Neural crest cell (in vitro differentiated cells): ENCODE measurements at places on chromosomes 3 and 15. TPM values are rescaled to one million over a fixed set of nuclear protein-coding genes. Genes with fewer than 3 reads are reported as not detected.

DNA sequence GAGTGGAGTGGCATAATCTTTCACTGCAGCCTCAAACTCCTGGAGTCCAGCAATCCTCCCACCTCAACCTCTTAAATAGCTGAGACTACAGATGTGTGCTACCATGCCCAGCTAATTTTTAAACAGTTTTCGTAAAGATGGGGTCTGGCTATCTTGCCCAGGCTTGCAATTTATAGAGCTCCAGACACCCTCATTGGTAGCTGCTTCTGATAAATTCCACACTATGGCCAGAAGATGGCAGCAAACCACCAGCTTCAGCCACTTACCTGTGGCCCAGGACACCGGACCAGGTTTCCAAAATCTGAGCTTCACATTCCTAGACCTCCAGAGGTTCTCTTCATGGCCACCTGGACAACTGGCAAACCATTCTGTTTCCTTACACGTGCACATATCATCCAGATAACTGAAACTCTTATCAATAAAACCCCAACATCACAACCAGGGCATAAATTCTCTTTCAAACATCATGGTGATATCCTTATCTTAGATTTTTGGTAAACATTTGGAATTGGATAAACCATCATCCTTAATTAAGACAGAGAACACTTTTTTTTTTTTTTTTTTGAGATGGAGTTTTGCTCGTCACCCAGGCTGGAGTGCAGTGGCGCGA is 28.9 kb downstream of the FBXW12 start:
- peak overlapping the region; percentile 75 for H3K27ac ChIP-seq
- H3K4me3 ChIP-seq: peak overlapping the region; percentile 78
- H3K27me3 ChIP-seq: peaks cover under 1% of the 10 kb centered on the region

DNA sequence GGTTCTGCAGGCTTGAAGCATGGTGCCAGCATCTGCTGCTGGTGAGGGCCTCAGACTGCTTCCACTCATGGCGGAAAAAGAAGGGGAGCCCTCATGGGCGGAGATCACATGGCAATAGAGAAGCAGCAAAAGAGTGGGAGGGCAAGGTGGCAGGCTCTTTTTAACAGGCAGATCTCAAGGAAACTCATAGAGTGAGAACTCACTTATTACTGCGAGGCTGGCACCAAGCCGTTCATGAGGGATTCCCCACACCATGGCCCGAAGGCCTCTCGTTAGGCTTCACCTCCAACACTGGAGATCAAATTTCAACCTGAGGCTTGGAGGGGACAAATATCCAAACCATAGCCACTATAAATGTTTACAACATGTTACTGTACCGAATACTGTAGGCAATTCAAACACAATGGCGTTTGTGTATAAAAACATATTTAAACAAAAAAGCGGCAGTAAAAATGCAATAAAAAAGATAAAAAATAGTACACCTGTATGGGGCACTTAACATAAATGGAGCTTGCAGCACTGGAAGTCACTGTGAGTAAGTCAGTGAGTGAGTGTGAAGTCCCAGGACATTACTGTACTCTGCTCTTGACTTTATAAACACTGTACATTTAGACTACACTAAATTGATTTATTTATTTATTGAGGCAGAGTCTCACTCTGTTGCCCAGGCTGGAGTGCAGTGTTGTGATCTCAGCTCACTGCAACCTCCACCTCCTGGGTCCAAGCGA is 18.8 kb upstream of the MOBP start:
- no peaks in the 10 kb centered on the region for H3K36me3 ChIP-seq
- H3K4me3 ChIP-seq: no peak overlapping the region
- no peak overlapping the region for H3K27ac ChIP-seq
- H3K4me1 ChIP-seq: no peaks in the 10 kb centered on the region

- H3K36me3 ChIP-seq: peaks cover 3% of the 10 kb centered on the region
- H3K4me3 ChIP-seq: no peak overlapping the region
- no peak for DNase-seq
- H3K27ac ChIP-seq: no peak overlapping the region
Observed at GRCh38 chr15:25246641-25247406, 192.0 kb downstream of the UBE3A start.

GRCh38 chr15:62099094-62099601 is 32.4 kb downstream of the C2CD4A start:
- H3K4me1 ChIP-seq: no peaks in the 10 kb centered on the region
- no peak overlapping the region for H3K27ac ChIP-seq
- no peak overlapping the region for H3K4me3 ChIP-seq
- no peak for DNase-seq

DNA sequence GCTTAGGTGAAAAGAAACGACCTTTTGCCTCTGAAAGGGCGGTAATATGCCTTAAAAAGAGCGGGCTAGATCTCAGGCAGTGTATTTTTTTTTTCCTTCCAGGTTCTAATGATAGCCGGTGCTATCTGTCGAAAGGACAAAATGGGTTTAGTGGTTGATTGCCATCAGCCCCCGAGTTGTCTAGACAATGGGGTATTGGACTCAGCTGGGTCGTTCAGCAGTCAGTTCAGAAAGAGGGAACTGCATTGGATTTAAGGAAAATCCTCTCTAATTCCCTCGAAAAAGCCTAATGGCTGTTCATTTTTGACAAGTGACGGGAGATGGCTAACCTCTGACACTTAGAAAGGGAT is 728 bp downstream of the EIF2B5 start:
- H3K4me1 ChIP-seq: peaks cover 38% of the 10 kb centered on the region
- H3K4me3 ChIP-seq: peak overlapping the region; percentile 94
- peak overlapping the region; percentile 78 for H3K27ac ChIP-seq
- no peaks in the 10 kb centered on the region for H3K36me3 ChIP-seq
- H3K27me3 ChIP-seq: peaks cover 5% of the 10 kb centered on the region

- peak overlapping the region; percentile 97 for H3K4me3 ChIP-seq
- no peaks in the 10 kb centered on the region for H3K36me3 ChIP-seq
- peaks cover 65% of the 10 kb centered on the region for H3K27me3 ChIP-seq
Observed at GRCh38 chr3:4493941-4494894, 1.1 kb downstream of the ITPR1 start.

DNA sequence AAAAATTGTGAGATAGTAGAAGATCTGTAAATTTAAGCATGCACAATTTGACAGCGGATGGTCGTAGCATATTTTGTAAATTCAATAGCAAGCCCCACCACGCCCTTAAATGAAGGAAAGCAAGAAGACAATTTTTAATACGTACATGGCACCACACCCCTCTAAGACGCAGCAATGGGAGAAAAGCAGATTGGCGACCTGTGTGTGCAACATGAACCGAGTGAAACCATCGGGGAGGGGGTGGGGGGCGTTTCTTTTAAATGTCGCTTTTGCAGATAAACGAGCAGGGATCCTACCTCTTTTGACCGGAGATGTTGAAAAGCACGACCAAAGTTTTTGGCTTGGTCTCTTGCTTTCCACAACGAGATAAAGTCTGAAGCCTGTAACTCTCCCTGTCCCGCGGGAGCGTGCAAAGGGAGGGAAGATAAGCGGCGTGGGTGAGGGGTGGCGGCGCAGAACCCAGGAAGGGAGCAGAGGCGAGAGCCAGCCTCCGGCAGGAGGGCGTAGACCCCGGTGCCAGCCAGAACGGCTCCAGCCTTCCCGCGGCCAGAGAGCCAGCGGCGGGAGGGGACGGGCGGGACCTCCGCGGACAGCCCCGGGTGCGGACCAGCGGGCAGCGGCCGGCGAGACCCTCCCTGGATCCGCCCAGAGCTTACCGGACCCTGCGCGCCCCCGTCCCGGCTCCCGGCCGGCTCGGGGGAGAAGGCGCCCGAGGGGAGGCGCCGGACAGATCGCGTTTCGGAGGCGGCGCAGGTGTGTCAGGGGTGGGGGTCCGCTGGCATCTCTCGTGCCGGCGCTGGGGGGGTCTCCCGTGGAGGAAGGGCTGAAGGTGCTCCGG is at the start of gene CHL1:
CHL1 (plus strand) TSS at position 453 of the 838 bp plus-strand sequence. CDS start 123,014 bp downstream, outside the sequence.
- H3K4me3 ChIP-seq: peak within 1 kb of the TSS; percentile 73
- H3K4me1 ChIP-seq: peaks cover 6% of the 10 kb centered on the region
- H3K27ac ChIP-seq: no peak within 1 kb of the TSS
- H3K36me3 ChIP-seq: no peaks in the 10 kb centered on the region

GRCh38 chr15:86813892-86814291 is 734.2 kb downstream of the AGBL1 start:
- H3K27ac ChIP-seq: no peak overlapping the region
- H3K4me3 ChIP-seq: no peak overlapping the region
- no peak for DNase-seq
- peaks cover 4% of the 10 kb centered on the region for H3K27me3 ChIP-seq

- no peaks in the 10 kb centered on the region for H3K36me3 ChIP-seq
- no peak overlapping the region for H3K27ac ChIP-seq
- H3K4me3 ChIP-seq: no peak overlapping the region
Observed at GRCh38 chr3:194713299-194714136, 27.8 kb downstream of the FAM43A start.

- no peak overlapping the region for H3K27ac ChIP-seq
- no peaks in the 10 kb centered on the region for H3K36me3 ChIP-seq
- H3K4me1 ChIP-seq: peaks cover 5% of the 10 kb centered on the region
- H3K27me3 ChIP-seq: peaks cover 10% of the 10 kb centered on the region
- no peak overlapping the region for H3K4me3 ChIP-seq
Observed at GRCh38 chr3:34837848-34838741, 801.2 kb upstream of the ARPP21 start.

GRCh38 chr3:150309557-150309956 is 98.5 kb upstream of the TSC22D2 start:
- no peak overlapping the region for H3K27ac ChIP-seq
- H3K4me1 ChIP-seq: no peaks in the 10 kb centered on the region
- no peaks in the 10 kb centered on the region for H3K27me3 ChIP-seq
- no peak for DNase-seq
- H3K36me3 ChIP-seq: no peaks in the 10 kb centered on the region
- H3K4me3 ChIP-seq: no peak overlapping the region

DNA sequence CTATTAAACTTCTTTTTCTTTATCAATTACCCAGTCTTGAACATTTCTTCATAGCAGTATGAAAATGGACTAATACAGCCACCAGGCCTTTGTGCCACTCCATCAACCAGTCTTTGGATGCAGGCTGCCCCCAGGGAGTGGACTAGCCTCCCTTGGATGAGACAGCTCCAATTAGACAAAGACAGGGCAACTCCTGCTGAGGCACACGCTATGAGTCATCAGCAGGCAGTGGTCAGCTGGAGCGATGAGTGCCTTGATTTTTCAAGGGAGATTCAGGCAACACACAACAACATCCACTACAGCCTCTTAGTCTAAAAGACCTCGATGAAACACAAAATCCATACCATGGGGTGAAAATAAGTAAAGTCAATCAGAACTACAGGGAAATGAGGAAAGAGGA is 160.1 kb downstream of the ARRDC4 start:
- no peak overlapping the region for H3K27ac ChIP-seq
- H3K36me3 ChIP-seq: no peaks in the 10 kb centered on the region
- H3K4me3 ChIP-seq: no peak overlapping the region
- no peaks in the 10 kb centered on the region for H3K27me3 ChIP-seq

- peaks cover 93% of the 10 kb centered on the region for H3K27me3 ChIP-seq
- DNase-seq: no peak
- no peak overlapping the region for H3K27ac ChIP-seq
- H3K4me3 ChIP-seq: no peak overlapping the region
- H3K36me3 ChIP-seq: no peaks in the 10 kb centered on the region
- H3K4me1 ChIP-seq: peaks cover 56% of the 10 kb centered on the region
Observed at GRCh38 chr3:193791041-193792032, 198.3 kb downstream of the OPA1 start.

DNA sequence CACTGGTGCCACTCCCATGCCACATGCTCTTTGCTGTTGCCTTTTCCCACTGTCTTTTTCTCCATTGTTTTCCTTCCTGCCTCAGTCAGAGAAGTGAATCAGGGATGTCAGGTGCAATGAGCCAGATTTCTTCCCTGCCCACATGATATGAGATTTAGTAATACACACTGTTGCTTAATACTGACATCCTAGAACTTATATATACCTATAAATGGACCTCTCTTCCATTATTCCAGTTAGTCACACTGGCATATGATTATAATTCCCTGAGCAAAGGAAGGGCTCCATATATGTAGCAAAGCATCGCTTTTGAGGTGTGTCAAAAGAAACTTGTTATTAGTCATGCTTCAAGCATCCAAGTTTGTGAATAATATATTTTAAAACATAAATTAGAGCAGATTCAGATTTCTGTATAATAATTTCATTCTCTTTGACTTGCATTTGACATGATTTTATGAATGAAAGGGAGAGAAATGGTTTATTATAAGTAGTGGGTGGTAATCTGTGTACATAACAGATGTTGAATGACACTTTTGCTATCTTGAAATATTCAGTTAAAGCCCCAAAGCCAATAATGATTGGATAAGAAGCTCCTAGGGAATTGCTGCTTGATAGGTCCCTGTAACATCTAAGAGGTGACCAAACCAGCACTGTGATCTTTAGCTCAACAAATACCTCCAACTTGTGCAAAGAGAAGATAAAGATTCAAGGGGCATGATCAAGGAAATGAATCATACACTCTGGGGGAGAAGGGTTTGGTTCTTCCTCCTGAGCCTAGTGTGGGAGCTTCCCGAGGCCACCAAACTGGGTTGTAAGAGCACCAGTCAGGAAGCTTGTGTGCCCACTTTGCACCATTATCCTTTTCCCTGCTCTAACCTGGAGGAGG is 48.6 kb downstream of the CHST2 start:
- H3K36me3 ChIP-seq: peaks cover 2% of the 10 kb centered on the region
- DNase-seq: no peak
- no peaks in the 10 kb centered on the region for H3K4me1 ChIP-seq
- no peak overlapping the region for H3K4me3 ChIP-seq

GRCh38 chr15:31435261-31435911 is 108.8 kb downstream of the KLF13 start:
- peak overlapping the region; percentile 5 for H3K4me3 ChIP-seq
- peak; percentile 55 for DNase-seq
- no peak overlapping the region for H3K27ac ChIP-seq
- H3K4me1 ChIP-seq: peaks cover 11% of the 10 kb centered on the region
- peaks cover 4% of the 10 kb centered on the region for H3K27me3 ChIP-seq

GRCh38 chr3:12924437-12924836 is 83.1 kb upstream of the RPL32 start:
- no peaks in the 10 kb centered on the region for H3K4me1 ChIP-seq
- H3K27ac ChIP-seq: no peak overlapping the region
- H3K36me3 ChIP-seq: no peaks in the 10 kb centered on the region
- no peak overlapping the region for H3K4me3 ChIP-seq

HRH1 gene
- not detected in 2 replicates for total RNA-seq

DUOX1 gene
- total RNA-seq: not detected in 2 replicates

PSTPIP1 gene
- total RNA-seq: 0.84 and 1.5 TPM in 2 replicates

ZNF660 gene
- 26.1 and 29.8 TPM in 2 replicates for total RNA-seq

CCR8 gene
- not detected in 2 replicates for total RNA-seq

EPHA3 gene
- 22.1 and 24.6 TPM in 2 replicates for total RNA-seq
